Stimulated activated CD4-positive, alpha-beta T cell treated with anti-CD3 and anti-CD28 coated beads, TNF-alpha, amount 100 ng/mL, for 4 hours (primary cell): ENCODE measurements at places on chromosomes 2 and 18.

DNA sequence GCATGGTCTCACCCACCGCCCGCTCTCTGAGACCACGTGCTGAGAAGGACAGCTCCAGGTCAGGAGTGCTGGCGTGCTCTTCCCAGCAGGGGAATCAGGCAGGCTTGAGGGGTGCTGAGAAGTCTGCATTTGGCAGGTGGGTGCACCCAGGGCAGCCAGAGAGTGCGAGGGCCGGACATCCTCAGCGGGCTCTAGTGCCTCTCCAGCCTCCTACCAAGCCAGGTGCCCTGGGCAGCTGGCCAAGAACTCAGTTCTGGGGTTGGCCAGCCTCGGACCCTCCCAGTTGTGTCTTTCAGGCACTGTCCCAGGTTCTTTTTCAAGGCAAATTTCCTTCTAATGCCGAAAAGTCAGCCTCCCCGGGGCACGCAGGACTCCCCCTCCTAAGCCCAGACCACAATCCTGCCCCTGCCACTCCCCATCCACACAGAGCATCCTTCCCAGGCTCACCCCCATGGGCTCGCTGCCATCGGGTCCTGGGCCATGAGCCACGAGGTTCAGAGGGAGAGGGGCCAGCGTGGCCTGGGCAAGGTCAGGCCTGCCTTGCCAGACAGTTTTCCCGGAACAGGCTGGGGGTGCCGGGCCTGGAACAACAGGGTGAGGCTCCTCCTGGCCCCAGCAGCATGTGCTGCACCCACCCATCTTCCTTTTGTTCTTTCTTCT lies 52.2 kb upstream of the GPC1 start:
- no peak for DNase-seq

- DNase-seq = no peak
Measured at GRCh38 chr2:198188982-198189381, 384.6 kb downstream of the PLCL1 start.

GRCh38 chr18:41690332-41691127 lies 264.5 kb upstream of the PIK3C3 start:
- DNase-seq = no peak

DNA sequence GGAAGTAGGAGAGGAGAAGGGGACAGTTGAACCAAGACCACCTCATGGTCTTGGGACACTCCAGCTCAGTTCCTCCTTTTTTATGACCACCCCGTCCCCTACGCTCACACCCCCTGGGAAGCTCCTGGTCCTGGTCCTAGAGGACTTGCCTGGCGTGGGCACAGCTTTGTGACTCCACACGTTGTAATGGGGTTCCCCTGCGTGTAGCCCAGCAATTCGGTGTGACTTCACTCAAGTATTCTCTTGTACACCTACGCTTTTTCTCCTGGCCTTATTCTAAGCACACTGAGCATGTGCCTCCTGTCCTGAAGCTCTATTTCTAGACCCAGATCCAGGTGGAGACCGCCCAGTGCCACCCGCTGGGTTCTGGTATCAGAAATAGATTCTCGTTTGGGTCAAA lies 36.1 kb upstream of the B3GNT7 start:
- DNase-seq = no peak

DNA sequence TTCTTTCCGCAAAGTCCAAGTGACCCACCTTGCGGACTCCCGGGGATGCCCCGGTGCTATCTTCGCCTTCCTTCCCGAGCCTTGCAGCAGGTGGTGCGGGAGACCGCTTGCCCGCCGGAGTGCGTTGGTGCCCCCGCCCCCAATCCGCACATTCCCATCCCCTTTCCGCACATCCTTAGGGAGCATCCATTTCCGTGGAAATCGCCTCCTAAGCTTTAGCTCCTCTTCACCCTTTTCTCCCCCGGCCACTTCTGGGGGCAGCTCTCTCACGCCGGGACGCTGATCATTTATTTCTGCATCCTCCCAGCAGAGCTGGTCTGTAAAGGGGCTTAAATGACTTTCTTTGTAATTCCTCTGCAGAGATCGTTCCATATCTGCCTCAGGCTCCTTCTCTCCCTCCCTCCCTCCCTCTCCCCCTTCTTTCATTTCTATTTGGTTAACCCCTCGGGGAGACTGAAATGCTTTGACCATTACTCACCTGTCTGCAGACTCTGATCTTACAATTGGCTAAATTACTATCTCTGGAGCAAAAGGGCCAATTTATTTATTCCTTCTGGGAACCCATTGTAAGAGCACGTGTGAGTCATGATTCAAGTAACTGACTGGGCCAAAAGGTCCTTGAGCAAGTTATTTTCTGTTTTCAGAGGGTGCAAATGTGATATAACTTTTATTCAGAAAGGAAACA lies 1.3 kb upstream of the LYPD1 start:
- DNase-seq = no peak

- DNase-seq = no peak
Measured at GRCh38 chr2:222525811-222526210, 101.5 kb downstream of the SGPP2 start.

DNA sequence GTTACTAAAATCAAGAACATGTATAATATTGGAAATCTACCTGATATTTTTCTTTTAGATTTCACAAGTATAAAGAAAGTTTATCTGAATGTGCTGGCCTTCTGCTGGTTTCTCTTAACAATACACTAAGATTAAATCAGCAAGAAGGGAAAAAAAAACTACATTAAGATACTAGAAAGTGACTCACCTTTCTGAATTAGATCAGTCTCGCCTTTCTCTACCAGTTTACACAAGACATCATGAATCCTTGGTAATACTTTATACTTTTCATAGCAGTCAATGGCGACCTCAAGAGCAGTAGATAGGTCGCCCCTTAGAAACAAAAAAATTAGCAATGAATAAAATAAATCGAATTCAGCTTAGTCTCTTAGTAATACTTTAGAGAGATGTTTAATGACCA lies 61.2 kb downstream of the LRPPRC start:
- DNase-seq = no peak

GRCh38 chr2:106187273-106187891 lies 6.7 kb downstream of the UXS1 start:
- no peak for DNase-seq

DNA sequence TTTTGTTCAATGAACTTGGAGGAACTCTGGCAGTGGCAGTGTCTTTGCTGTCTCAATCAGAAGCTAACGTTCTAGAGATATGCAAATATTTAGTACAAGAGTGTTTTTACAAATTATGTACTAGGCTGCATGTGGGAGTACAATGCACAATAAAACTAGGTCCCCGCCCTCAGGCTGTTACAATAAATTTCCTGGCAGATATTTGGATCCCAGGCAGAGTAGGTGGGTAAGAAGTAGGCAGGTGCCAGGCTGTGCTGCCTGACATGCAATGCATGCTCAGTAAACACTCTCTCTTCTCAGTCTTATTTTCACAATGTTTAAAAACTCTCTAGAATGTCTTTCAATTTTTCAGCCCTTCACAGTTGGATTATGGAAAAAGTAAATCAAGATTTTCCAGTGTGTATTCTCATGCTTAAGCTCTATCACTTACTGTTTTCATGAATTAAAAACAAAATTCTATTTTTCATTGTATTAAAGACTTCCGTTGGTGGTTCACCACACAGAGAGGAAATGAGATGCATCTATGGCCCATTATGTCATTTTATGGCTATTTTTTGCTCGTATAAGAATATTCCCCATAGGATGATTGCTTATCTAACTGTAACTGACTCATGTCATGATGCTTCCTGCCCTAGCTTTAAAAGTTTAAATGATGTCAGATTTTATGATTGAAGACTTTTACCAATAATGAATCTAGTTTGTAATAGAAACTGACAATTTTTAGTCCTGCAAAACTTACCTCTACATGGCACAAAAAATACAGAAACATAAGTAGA lies 346.1 kb downstream of the RND3 start:
- no peak for DNase-seq

DNA sequence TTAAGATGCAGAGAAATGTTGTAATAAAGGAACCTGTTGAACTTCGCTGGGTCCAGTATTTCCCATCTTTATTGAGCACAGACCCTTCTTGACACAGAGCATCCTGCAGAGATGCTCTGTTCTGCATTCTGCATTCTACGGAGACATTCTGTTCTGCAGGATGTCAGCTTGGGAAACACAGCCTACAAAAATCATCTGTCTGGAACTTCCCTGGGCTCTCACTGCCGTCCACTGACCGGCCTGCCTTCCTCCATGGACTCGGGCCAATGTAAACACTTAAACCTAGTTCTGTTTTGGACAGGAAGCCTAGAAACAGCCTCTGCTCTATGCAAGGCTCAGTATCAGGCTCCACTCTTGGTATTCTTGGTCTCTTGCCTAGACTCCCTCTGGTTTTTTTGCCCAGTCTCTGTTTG lies 90.0 kb upstream of the PPP1CB start:
- no peak for DNase-seq

- no peak for DNase-seq
Measured at GRCh38 chr18:55559739-55560138, 28.3 kb downstream of the TCF4 start.

DNA sequence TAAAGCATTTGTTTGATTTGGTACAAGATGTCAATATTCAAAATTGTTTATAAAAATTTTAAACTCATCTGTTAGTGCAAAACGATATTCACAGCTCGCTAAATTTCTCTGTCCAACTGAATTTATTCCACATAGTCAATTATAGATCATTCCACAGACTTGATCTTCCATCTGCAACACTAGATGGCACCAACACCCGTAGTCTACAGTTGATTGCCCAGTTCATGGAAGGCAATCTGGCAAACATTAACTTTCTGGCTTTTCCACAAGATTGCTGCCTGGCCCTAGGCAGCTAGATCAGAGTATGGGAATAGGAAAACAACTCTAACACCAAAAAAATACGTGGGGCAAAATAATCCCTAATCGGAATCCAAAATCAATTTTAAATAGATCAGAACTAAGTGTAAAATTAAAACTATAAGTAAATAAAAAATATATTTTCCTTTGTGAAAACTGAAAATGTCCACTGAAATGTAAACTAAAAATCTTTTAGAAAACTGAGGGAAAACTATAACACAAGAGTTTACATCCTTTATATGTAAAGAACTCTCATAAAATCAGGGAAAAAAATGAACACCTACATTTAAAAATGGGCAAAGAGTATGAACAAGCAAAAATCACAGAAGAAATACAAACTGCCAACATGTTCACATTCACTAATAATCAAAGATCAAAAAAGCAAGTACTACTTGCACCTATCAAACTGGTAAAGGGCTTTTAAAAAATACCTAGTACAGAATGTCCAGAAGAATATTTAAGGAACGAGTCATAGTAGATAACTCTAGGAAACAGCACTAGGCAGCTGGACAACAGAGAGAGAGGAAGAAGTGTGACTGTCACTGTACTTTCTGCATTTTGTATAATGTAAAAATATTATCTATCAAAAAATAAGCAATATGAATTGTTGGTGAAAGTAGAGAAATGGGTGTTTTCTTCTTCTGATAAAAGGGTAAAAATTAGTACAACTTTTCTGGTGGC lies 35.0 kb downstream of the RTN4 start:
- peak; percentile 23 for DNase-seq

- no peak for DNase-seq
Measured at GRCh38 chr18:63336366-63337099, 17.0 kb upstream of the BCL2 start.

- DNase-seq = no peak
Measured at GRCh38 chr2:220281771-220282170, 654.3 kb downstream of the SLC4A3 start.

- no peak for DNase-seq
Measured at GRCh38 chr2:148702475-148702874, 57.9 kb downstream of the EPC2 start.

DNA sequence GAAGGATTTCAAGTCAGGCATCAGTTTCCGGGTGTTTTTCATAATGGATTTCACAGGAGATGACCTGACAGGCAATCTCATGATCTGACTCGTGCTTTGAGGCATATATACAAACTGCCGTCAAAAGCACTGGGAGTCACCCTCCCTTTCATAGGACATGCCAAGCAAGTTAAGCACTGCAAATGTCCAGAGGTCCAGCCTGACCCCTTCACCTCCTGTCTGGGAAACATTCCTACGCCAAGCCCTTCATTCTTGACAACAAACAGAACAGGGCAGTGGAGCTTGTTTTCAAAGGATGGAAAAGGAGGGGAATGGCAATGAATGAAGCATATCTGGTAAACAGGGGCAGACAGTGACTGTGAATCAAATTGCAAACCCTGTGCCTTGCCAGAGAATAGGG lies 963.6 kb downstream of the BCL11A start:
- no peak for DNase-seq

DNA sequence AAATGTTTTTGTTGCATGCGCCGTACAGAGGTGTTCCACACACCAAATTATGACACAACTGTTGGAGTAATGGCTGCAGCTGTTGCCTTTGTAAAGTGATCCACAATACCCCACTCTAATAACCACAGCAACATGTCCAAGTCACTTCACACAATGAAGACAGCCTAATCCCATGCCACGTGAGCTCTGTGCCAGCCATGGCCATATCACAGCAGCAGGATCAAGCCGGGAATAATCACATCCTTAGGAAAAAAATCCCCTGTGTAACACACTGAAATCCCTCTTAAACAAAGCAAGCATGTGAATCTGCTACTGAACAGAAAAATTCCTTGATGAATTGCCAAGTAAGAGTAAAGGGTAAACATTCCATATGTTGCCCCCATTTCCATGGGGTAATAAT lies 179.5 kb upstream of the PARD3B start:
- no peak for DNase-seq

- no peak for DNase-seq
Measured at GRCh38 chr2:54801352-54801751, 77.9 kb downstream of the EML6 start.

- DNase-seq = no peak
Measured at GRCh38 chr18:40355726-40356125, 1599.3 kb upstream of the PIK3C3 start.

GRCh38 chr2:100077456-100077855 lies 64.9 kb downstream of the AFF3 start:
- DNase-seq = no peak

DNA sequence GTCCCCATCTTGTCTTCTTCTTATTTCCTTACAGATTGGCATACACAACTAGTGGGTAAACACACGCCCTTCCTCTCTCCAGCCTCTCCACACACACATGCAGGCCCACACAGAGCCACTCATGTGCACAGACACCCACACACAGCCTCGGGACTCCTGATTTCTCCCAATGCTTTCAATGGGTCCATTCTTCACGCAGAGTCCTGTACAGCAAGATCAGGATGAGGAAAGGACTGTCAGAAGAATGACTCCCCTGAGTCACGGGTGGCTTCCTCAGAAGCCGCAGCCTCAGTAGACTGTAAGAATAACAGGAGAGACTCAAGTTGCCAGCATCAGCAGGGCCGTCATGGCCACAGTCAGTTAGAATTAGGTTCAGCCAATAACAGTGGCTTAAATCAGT lies 109.1 kb upstream of the GLI2 start:
- no peak for DNase-seq

GRCh38 chr2:102520801-102521200 lies 47.8 kb downstream of the SLC9A4 start:
- no peak for DNase-seq

DNA sequence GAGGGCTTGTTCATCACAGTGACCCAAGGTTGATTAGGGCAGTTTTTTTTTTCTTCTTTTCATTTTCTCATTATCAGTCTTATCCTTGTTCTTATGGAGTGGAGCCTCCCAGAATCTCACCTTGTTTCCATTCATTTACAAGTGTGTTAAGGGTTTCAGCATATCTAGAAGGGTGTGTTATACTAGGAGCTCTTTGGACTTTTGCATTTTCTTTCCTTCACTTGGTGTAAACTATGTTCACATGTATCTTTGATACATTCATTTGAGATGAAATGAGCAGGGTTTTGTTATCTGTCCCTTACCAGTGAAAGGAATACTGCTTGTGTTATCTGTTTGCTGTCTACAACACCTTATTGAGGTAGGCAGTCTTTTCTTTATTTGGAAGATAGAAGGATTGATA lies 96.7 kb downstream of the WDR7 start:
- no peak for DNase-seq
